ENCODE measurements at places on chromosomes 4 and X.

GRCh38 chr4:4421356-4421755 is 34.5 kb downstream of the NSG1 start:
- DNase-seq = no peak

GRCh38 chr4:64899563-64899962 is 490.3 kb upstream of the TECRL start:
- no peak for DNase-seq

GRCh38 chr4:141179474-141180373 is 41.0 kb upstream of the ZNF330 start:
- DNase-seq = no peak

DNA sequence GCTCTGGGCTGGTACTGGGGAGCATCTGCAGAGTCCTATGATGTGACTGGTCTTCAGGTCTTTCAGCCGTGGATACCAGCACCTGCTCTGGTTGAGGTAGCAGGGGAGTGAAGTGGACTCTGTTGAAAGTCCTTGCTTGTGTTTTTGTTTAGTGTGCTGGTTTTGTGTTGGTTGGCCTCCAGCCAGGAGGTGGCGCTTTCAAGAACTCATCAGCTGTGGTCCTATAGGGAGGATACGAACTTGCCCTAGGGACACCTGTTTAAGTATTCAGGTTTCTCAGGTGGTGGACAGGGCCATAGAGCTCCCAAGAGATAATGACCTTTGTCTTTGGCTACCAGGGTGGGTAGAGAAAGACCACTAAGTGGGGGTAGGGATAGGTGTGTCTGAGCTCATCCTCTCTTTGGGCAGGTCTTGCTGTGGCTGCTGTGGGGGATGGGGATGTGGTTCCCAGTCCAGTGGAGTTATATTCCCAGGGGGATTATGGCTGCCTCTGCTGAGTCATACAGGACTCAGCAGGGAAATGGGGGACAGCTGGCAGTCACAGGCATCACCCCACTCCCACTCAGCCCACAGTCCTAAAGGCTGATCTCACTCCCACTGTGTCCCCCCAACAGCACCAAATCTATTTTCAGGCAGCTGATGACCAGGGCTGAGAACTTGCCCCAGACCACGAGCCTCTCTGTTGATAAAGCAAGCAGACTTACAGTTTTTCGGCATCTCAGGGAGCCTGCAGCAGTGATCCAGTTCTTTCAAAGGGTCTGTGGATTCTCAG is 24.1 kb downstream of the MSMO1 start:
- DNase-seq = no peak

DNA sequence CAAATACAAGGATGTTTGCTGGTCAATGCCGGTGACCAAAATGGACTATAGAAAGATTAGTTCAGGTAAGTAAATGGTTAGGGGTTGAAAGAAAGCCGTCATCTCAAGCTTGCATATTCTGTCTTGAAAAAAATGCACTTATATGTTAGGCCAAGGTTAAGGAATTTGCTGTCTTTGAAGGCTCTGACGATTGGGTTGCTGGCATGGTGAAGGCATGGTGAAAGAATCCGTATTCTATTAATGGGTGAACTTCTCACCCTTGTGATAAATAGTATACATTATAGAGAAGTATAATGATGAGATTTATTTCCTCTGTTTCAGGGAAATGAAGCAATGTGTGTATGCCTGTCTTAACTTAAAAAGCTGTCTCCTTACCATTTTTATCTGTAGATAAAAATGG is 132.6 kb downstream of the ADGRL3 start:
- no peak for DNase-seq

GRCh38 chr4:45944000-45944399 is 179.9 kb downstream of the GABRG1 start:
- DNase-seq = no peak

DNA sequence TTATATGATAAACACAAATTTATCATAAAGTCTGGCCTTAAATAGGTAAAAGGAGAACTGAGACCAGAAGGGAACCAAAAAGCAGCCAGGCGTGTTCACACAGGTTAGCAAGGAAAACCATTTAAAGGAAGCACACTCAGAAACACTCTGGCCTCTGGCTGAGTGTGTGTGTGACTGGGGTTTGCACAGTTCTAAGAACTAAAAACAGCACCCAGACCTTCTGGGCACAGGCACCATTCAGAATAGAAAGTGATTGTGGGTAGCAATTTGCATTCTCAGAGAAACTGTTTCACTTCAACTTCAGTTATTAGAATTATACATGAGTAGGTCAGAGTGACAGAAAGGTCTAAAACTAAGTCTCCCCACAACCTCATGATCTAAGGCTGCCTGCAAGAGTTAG is 10.0 kb downstream of the GPR82 start:
- DNase-seq = no peak

- no peak for DNase-seq
These were observed 63.4 kb downstream of the DCAF12L1 start for GRCh38 chrX:126489116-126489695.

DNA sequence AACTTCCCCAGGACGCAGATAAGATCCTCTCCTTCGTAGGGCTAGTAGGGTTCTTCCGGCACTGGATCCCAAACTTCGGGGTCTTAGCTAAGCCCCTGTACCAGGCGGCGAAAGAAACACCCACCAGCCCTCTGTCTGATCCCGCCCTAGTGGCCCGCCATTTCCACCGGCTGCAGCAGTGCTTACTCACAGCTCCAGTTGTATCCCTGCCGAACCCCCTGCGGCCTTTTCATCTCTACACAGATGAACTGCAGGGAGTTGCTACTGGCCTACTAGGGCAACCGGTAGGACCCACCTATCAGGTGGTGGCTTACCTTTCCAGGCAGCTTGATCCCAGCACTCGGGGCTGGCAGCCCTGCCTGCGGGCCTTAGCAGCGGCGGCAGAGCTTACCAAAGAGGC is 961.2 kb downstream of the RPA4 start:
- DNase-seq = no peak

DNA sequence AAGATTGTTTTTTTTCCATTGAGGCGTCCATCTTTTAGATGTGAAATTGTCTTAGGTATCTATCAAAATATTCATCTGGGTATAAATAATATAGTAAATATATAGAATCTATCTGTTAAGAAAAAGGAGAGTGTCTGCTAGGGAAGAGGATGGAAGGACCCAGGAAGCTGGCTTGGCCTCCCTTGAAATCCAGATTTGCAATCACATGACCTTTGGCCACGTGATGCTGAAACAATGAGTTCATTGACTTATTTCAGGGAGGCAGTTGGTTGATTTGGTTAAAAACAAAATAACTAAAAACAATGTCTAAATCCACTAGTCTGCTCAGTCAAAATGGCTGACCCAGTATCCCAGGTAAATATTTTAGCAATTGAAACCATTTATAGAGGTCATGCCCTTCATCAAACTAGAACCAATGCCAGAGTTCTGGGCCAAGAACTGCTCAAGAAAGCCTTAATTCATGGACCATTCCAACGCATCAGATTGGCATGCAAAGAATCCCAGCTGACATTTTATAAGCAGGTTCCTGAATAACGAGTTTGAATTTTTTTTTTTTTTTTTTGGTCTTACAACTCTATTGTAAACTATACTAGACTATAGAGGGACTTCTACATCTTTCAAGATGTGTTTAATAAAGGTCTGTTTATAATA is 172.7 kb downstream of the MID1 start:
- DNase-seq = no peak

DNA sequence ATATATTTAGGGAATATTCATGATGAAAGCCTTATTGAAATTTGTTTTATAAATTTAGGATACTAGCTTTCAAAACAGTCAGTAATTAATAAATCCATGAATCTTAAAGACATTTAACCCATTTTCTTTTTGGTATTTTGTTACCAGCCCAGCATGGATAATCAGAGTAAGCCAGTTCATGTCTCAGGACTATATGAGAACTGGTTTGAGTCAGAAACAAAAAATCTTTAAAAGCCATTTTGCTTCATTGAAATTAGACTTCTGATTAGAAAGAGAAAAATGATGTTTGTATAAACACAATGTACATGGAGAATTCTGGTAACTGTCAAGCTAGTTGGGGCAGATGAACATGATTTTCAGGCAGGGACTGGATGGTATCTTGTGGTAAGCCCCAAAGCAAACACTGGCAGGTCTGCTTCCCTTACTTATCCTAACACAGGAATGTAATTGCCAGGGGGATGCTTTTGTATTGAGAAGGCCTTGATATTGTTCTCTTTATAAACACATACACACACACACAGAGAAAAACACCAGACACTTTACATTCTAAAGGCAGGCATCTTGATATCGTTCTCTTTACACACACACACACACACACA is 9.4 kb downstream of the ARHGAP10 start:
- no peak for DNase-seq

DNA sequence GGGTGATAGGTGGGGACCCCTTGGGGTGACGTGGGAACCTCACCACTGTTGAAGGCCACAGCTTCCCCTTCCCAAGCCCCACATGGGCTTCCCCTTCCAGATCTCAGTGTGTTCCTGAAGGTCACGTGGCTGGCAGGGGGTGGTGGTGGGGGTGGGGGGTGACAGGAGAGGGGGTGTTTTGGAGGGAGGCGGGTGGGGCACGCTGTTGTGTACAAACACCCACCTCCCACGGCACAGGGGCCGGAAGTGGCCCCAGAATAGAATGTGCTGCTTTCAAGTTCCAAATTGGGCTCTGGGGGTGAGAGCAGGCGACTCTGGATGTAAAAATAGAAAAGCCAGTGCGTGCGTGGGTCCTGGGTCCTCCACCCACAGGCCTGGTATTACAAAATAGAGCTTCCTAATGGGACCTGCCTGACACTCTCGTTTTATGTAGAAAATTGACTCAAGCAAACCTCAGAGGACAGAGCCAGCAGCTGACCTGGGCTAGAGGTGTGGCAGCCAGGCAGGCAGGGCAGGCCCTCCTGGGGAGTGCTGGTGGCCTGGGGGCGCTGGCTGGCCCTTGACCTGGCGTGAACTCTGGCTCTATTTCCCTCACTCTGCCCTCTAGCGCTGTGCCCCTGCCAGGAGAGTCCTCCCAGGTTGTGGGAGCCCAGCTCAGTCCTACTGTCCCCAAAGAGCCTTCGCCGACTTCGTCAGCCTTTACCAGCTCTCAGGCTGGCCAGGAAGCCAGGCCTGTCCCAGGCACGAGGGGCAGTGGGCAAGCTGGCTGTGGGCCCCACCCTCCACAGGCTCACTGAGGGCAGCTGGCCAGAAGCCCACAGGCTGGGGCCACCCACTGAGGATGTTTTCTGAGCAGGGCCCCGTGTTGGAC is 5.4 kb upstream of the SH3BP2 start:
- DNase-seq = peak; percentile 73

GRCh38 chr4:145881576-145881975 is 57.0 kb downstream of the ZNF827 start:
- DNase-seq = no peak

GRCh38 chrX:3232262-3232923 is 114.1 kb downstream of the MXRA5 start:
- DNase-seq = no peak

GRCh38 chrX:53704294-53704693 is 17.8 kb upstream of the HUWE1 start:
- no peak for DNase-seq

DNA sequence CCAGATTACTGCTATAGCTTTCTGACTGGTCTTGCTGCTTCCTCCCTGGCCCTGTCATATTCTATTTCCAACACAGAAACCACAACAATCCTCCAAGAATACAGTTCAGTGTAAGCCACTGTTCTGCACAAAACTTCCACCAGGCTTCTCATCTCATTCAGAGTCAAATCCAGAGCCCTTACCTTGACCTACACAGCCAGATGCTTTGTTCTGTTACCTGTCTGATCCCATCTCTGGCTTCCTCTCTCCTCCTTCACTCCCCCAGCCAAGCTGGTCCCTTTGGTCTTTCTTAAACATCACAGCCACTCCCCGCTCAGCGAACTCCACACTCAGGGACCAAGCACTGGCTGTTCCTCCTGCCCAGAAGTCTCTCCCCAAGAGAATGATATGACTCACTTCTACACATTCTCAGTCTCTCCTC is 84.8 kb upstream of the BMP2K start:
- no peak for DNase-seq

DNA sequence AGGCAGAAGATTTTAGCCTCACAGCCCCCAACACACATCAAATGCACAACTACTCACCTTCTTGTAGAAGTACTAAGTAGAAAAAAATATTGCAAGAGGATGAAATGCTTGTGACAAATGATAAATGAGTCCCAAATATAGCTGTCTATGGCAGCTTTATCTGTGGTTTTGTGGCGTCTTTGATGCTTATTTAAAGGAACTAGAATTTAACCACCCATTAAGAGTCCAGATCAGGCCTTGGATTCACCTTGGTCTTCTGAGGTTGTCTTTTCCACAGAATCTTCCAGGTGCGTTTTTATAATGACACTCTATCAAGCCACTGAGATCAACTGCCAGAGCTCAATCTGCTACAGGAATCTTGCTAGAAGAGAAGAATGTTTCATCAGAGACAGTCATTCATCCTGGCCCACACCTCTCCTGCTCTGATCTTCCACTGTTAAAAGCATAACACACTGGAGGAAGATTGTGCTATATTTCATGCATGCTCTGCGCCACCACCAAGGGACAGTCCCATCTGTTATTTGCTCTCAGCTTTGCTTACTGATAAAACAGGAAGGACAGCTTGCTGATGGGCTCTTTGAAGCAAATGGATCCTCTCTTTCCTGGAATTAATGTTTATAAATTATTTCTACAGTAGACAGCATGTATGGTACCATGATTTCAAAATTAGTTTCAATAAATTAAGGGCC is 144.1 kb downstream of the SLC7A11 start:
- DNase-seq = no peak

- no peak for DNase-seq
These were observed 667.7 kb upstream of the IGFBP7 start for GRCh38 chr4:57777876-57778275.

DNA sequence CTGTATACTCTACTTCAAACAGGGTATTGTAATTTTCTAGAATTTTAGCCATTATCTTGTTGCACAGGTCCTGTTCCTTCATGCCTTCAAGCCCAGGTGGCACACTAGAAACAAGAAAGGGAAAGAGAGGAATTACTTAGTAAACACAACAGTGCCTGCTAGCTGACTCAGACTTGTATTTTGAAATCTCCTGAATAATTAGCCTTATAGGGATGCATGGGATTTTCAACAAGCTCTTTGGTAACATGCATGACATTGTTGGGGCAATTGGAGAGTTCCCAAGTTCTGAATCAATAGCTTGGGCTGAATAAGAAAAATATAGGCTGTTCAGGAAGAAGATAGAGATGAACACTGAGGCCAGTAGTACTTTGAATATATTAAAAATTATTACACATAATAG is 118.8 kb downstream of the FAM13A start:
- DNase-seq = no peak

- DNase-seq = no peak
These were observed 16.1 kb downstream of the MSMO1 start for GRCh38 chr4:165343353-165344191.

GRCh38 chrX:44669626-44670025 is 127.0 kb upstream of the FUNDC1 start:
- DNase-seq = no peak
